ENCODE measurements at places on chromosomes 12 and 14. TPM values are rescaled to one million over a fixed set of nuclear protein-coding genes. Genes with fewer than 3 reads are reported as not detected.

DNA sequence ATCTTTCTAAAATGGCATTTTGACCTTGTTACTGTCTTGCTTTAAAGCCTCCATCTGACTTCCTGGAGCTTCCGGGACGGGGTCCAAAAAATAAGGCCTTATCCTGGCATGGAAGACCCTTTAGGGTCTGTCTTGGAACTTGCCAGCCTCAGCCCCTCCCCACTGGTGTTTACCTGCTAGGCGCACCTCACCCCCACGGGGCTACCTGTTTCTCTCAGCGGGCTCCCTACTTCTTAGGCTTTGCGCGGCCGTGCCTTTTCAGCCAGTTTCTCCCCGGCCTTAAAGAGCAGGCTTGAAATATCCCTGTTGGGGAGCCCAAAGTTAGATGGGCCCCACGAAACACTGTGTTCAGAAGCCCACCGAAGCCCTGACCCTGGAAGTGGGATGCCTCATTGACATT, 5.1 kb downstream of the RTL1 start:
- H3K27ac ChIP-seq, result no peak overlapping the region
- H3K36me3 ChIP-seq, result no peaks in the 10 kb centered on the region
- DNase-seq, result no peak

KRT82 gene
- total RNA-seq, result not detected

SOAT2 gene
- total RNA-seq, result not detected

DNA sequence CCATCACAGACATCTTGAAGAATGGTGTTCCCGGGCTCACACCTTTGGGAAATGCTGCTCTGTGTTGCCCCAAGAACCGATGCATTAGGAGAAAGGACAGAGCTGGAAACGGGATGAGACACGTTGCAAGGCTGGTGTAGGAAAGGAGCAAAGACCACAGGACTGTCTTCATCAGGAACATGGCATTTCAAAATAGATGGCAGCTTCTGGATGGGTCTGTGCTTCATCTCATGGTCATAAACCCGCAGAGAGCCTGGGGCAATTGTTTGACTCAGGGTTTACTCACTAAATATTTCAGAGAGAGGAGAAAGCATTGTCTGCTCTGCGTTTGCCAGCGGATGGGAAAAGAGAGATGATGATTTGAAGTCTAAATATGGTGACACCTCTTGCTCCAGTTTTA, 76.3 kb downstream of the CACNA1C start:
- H3K4me3 ChIP-seq, result no peak overlapping the region
- no peaks in the 10 kb centered on the region for H3K36me3 ChIP-seq
- peak overlapping the region; percentile 70 for H3K27ac ChIP-seq
- H3K4me1 ChIP-seq, result peaks cover 46% of the 10 kb centered on the region
- no peaks in the 10 kb centered on the region for H3K27me3 ChIP-seq

DNA sequence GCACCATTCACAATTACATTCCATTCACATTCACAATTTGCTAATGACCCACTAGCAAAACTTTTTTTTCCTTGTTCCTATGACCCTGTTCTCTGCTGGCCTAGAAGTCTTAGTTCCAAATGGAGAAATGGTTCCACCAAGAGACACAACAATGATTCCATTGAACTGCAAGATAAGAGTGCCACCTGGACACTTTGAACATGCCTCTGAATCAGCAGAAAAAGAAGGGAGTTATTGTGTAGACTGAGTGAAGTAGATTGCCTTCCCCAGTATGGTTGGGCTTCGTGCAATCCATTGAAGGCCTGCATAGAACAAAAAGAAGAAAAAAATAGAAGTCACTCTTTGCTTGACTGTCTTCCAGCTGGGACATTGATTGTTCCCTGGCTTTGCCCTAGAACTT, 133.8 kb upstream of the PMCH start:
- DNase-seq, result no peak
- H3K4me1 ChIP-seq, result no peaks in the 10 kb centered on the region
- no peak overlapping the region for H3K4me3 ChIP-seq
- H3K36me3 ChIP-seq, result no peaks in the 10 kb centered on the region

IKZF4 gene
- total RNA-seq, result 20.4 TPM

DNA sequence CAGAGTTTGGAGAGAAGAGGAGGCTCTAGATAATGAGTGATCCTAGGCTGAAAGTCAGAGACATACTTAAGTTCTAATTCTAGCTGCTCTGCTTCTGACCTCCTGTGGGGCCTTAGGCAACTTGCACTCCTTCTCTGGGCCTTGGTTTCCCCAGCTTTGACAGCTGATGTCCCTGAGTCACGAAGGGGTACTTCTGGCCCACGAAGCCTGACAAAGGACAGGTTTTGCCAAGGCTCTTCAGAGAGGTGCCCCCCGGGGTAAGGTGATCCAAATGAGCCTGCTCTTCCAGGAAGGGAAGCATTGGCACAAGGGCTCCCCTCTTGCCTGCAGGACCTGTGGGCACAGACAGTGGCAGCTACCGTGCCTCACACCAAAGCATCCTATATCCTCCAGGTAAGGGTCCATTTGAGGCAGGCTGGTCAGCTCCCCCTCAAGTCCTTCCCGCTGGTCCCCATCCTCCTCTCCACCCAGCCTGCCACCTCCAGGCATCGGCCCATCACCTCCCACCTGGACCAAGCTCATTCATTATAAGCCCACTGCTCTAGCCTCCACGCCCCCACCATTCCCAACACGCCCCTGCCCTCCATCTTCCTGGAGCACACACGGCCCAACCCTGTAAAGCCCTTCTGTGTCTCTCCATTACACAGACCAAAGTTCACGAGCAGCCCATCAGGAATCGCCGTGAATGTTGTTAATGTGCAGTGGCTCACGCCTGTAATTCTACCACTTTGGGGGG, 1.9 kb upstream of the PPP1R13B start:
- peak overlapping the region; percentile 84 for H3K27ac ChIP-seq
- DNase-seq, result no peak
- H3K36me3 ChIP-seq, result no peaks in the 10 kb centered on the region
- no peak overlapping the region for H3K4me3 ChIP-seq

GRCh38 chr12:50572287-50572686, 67.5 kb downstream of the DIP2B start:
- H3K27ac ChIP-seq, result peak overlapping the region; percentile 28
- H3K27me3 ChIP-seq, result no peaks in the 10 kb centered on the region

TGM1 gene
- total RNA-seq, result 2.5 TPM

DNA sequence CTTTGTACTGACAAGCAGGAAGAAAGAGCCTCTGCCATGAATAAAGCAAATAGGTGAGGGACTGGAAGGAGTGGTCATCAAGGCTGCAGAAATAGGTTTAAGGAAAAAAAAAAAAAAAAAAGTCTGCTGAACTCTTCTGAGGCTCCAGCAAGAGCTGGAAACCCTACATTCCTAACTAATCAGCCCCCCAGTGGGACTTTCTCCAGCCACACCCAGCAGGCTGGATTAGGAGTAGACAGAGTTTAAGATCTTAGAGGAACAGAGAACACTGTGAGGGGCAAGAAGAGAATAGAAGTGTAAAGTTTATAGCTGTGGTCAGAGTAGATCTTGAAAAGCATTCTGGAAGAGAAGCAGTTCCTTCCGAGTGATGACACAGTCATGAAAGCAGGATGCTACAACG, 66.4 kb downstream of the ATXN2 start:
- H3K27me3 ChIP-seq, result no peaks in the 10 kb centered on the region
- H3K27ac ChIP-seq, result no peak overlapping the region
- DNase-seq, result no peak

DNA sequence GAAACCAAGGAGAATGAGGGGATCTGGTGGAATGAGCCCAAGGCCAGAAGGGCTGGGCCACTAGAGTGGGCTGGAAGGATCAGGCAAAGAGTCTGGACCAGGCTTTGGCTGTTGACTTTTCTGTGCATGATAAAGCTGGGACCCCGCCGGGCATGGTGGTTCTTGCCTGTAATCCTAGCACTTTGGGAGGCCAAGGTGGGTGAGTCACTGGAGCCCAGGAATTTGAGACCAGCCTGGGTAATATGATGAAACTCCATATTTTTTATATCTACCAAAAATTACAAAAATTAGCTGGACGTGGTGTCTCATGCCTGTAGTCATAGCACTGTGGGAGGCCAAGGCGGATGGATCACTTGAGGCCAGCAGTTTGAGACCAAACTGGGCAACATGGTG, 393 bp upstream of the KLHL33 start:
- no peak overlapping the region for H3K4me3 ChIP-seq
- no peaks in the 10 kb centered on the region for H3K36me3 ChIP-seq
- H3K4me1 ChIP-seq, result peaks cover 21% of the 10 kb centered on the region
- DNase-seq, result no peak
- H3K27me3 ChIP-seq, result no peaks in the 10 kb centered on the region
- no peak overlapping the region for H3K27ac ChIP-seq

DNA sequence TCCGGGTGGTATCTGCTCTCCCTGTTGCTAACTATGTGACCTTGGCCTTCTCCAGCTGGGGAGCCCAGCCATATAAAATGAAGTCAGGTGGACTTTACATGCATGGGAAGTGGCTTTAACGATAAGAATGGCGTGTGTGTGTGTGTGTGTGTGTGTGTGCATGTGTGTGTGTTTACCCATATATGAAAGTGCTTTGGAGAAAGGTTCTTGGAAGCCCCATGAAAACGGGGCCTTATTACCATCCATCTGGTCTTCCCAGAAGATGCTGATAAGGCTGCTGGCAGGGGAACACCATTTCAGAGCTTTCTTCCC, 94.8 kb downstream of the LRRC74A start:
- DNase-seq, result no peak
- H3K27ac ChIP-seq, result no peak overlapping the region
- peaks cover 79% of the 10 kb centered on the region for H3K4me1 ChIP-seq
- H3K4me3 ChIP-seq, result no peak overlapping the region
- H3K27me3 ChIP-seq, result no peaks in the 10 kb centered on the region

GRCh38 chr12:32034045-32034444, 72.6 kb upstream of the BICD1 start:
- no peak for DNase-seq
- H3K27ac ChIP-seq, result no peak overlapping the region
- H3K4me1 ChIP-seq, result no peaks in the 10 kb centered on the region

C1QL4 gene
- not detected for total RNA-seq

- no peak overlapping the region for H3K4me3 ChIP-seq
- no peaks in the 10 kb centered on the region for H3K27me3 ChIP-seq
- peaks cover 61% of the 10 kb centered on the region for H3K4me1 ChIP-seq
- peak overlapping the region; percentile 82 for H3K27ac ChIP-seq
- no peaks in the 10 kb centered on the region for H3K36me3 ChIP-seq
Observed at GRCh38 chr12:93808169-93808899, 131.2 kb downstream of the CRADD start.

DNA sequence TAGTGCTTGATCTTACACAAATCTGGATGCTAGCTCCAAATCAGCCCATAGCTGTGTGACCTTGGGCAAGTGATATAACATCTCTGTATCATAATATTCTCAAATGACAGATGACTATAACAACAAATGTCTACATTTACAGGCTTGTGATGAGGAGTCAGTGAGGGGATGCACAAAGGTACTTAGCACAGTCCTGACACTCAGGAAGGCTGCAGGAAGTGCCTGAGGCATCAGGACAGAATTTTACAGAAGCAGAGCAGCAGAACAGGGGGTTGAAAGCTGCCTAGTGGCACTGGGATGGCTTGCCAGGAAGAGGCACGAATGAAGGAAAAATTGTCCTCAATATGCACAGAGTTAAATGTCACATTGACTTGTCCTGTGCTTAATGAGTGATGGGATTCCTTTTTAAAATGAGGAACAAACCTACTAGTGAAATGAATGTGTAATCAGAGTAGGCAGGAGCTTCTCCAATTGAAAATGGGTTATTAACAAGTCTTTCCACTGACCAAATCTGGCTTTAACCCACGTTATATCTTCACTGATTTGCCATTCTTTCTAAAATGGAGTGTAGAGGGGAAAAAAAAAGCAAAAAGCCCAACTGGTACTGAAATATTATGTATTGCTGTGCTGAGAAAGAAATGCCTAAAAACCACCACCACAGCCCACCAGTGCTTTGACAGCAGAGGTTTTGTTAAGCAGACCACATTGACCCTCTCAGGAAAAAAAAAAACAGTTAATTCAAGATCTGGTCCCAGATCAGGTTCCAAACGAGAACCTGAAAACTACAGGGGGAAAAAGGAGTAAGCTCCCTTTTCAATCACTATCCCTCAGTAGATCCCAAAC, 11.6 kb downstream of the BTG1 start:
- peak overlapping the region; percentile 31 for H3K27ac ChIP-seq
- DNase-seq, result no peak
- no peaks in the 10 kb centered on the region for H3K27me3 ChIP-seq
- no peaks in the 10 kb centered on the region for H3K36me3 ChIP-seq
- peaks cover 86% of the 10 kb centered on the region for H3K4me1 ChIP-seq

GPX2 gene
- not detected for total RNA-seq

ALKBH2 gene
- total RNA-seq, result 13.1 TPM

FAM222A gene
- total RNA-seq, result 3.2 TPM

DNA sequence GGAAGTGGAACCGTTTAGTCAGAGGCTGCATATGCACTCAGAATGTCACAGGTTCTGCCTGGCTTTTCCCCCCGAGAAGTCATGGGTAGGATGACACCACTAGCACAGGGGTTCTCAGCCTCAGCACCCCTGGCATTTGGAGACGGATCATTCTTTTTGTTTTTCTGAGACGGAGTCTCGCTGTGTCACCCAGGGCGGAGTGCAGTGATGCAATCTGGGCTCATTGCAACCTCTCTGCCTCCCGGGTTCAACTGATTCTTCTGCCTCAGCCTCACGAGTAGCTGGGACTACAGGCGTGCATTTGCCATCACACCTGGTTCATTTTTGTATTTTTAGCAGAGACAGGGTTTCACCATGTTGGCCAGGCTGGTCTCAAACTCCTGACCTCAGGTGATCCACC, 28.1 kb downstream of the BCL7A start:
- peaks cover 24% of the 10 kb centered on the region for H3K36me3 ChIP-seq
- no peaks in the 10 kb centered on the region for H3K27me3 ChIP-seq
- H3K4me1 ChIP-seq, result peaks cover 34% of the 10 kb centered on the region
- DNase-seq, result no peak
- no peak overlapping the region for H3K4me3 ChIP-seq

GRCh38 chr12:52085682-52086180, 6.2 kb downstream of the SMIM41 start:
- no peak overlapping the region for H3K4me3 ChIP-seq
- H3K27ac ChIP-seq, result no peak overlapping the region
- H3K36me3 ChIP-seq, result no peaks in the 10 kb centered on the region
- no peaks in the 10 kb centered on the region for H3K27me3 ChIP-seq

GRCh38 chr12:86198696-86199444, 57.3 kb downstream of the MGAT4C start:
- no peak overlapping the region for H3K4me3 ChIP-seq
- no peak overlapping the region for H3K27ac ChIP-seq
- DNase-seq, result no peak
